ENCODE measurements at places on chromosomes 13 and 19. TPM values are rescaled to one million over a fixed set of nuclear protein-coding genes. Genes with fewer than 3 reads are reported as not detected.
A peak's percentile ranks its signal among the peaks of the same experiment; 100 is the strongest.

DNA sequence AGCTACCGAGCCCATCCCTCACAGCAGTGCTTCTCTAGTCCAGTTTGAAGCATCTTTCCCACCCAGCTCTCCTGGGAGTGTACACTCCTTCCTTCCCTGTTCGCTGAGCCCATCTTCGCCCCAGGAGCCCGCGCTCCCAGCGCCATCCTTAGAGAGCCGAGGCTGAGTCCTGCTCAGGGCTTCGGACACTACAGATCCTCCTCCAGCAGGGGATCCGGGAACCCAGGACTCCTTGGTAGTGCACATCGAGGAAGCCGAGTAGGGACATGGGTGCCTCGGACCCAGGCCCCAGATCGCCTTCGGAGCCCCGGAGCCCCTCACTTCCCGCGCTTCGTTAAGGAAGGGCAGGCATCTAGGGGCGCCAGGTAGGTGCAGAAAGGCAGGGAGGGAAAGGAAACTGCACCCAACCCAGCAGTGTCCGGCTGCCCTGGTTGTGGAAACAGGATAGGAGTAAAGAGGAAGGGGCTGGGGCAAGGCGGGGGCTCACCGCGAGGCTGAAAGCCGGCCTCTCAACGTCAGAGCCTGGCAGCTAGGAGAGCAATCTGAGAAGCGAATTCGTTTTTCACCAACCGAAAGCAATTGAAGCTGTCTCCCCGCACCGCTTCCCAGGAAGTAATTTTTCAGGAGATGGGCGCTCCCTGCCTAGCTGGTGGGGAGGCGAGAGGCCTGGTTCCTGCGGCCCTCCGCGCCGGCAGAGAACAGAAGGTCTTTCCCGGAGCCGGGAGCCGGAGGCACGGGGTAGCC is 1.0 kb downstream of the PDX1 start:
- DNase-seq: no peak
- no peaks in the 10 kb centered on the region for H3K36me3 ChIP-seq
- peak overlapping the region; percentile 31 for H3K4me3 ChIP-seq
- H3K27me3 ChIP-seq: peaks cover 55% of the 10 kb centered on the region
- H3K4me1 ChIP-seq: peaks cover 48% of the 10 kb centered on the region

GRCh38 chr13:99442273-99442895 is 58.9 kb upstream of the TM9SF2 start:
- H3K27me3 ChIP-seq: peaks cover 26% of the 10 kb centered on the region
- H3K27ac ChIP-seq: no peak overlapping the region
- H3K36me3 ChIP-seq: no peaks in the 10 kb centered on the region
- H3K4me3 ChIP-seq: no peak overlapping the region

- H3K4me1 ChIP-seq: peaks cover 50% of the 10 kb centered on the region
- peaks cover 58% of the 10 kb centered on the region for H3K27me3 ChIP-seq
- peak overlapping the region; percentile 68 for H3K4me3 ChIP-seq
- DNase-seq: peak; percentile 12
These were observed 1.0 kb downstream of the FLT1 start for GRCh38 chr13:28493740-28494503.

DNA sequence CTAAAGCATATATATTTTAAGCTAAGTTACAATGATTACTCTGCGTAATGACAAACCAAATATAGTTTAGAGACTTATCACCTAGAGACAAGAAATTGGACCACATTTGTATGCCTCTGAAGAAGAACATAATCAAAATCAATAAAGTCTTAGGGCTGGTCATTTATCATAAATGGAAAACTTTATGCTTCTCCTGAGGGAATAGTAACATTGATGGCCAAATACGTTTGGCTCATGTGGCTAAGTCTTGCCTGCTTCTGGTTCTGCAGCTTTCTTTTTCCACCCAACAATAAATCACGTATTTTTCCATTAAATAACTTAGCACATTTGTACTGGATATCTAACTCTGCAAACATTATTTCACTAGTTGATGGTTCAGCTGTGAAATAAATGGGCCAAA is 458.4 kb downstream of the SLITRK1 start:
- no peaks in the 10 kb centered on the region for H3K36me3 ChIP-seq
- DNase-seq: no peak
- no peaks in the 10 kb centered on the region for H3K4me1 ChIP-seq
- H3K4me3 ChIP-seq: no peak overlapping the region
- no peak overlapping the region for H3K27ac ChIP-seq

DNA sequence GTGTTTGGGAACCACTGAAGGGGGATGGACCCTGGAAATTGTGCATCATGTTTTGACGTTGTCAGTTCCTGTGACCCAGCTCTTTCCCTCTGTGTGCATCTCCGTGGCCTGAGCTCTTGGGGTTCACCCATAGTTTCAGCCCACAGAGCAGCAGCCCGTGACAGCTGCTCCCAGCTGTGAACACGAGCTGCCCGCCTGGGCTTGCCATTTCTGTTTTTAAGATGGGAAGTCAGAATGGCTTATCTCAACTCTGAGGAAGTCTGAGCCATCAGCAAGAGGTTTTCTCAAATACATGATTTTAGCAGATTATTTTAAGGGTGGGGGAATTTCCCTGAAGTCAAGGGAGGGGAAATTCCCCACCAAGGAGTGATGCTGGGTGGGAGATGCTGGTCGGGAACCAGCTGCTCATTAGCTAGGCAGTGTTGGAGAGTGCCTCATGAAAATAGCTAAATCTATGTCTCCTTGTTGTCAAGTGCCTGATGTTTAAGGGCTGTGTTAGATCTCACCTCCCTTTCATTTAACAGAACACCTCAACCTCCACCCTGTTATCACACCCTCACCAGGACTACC is 34.8 kb upstream of the C1QTNF9 start:
- H3K27ac ChIP-seq: no peak overlapping the region
- H3K27me3 ChIP-seq: no peaks in the 10 kb centered on the region
- DNase-seq: peak; percentile 34
- no peaks in the 10 kb centered on the region for H3K36me3 ChIP-seq
- peaks cover 72% of the 10 kb centered on the region for H3K4me1 ChIP-seq

DNA sequence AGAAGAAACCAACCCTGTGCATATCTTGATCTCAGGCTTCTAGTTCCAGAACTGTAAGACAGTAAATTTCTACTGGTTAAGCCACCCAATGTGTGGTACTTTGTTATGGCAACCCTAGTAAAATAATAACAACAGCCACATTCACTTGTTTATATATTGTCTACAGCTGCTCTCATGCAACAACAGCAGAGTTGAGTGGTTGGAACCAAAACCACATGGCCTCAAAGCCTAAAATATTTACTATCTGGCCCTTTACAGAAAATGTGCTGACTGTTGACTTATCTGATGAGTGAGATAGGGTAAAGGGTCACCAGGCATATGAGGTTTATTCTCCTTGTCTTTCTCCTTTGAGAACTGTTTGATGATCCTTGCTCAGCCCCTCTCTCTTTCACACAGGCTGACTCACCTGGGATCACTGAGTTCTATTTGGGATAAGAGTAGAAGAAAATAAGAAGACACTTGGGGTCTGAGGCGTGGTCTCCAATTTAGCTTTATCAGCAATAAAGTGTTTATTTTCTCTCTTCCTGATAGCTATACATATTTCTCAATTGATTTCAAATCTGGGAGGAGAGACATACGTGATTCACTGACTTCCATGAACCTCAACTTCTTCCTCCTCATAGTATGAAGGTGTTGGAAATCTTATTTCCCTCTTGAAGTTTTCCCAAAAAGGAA is 227.5 kb upstream of the STARD13 start:
- DNase-seq: no peak
- H3K4me3 ChIP-seq: no peak overlapping the region
- peaks cover 37% of the 10 kb centered on the region for H3K4me1 ChIP-seq
- H3K27me3 ChIP-seq: no peaks in the 10 kb centered on the region
- no peak overlapping the region for H3K27ac ChIP-seq
- H3K36me3 ChIP-seq: no peaks in the 10 kb centered on the region

GRCh38 chr19:11641244-11641643 is 44.0 kb downstream of the ZNF627 start:
- H3K4me1 ChIP-seq: peaks cover 10% of the 10 kb centered on the region
- H3K4me3 ChIP-seq: no peak overlapping the region
- H3K27ac ChIP-seq: no peak overlapping the region
- H3K27me3 ChIP-seq: no peaks in the 10 kb centered on the region

DNA sequence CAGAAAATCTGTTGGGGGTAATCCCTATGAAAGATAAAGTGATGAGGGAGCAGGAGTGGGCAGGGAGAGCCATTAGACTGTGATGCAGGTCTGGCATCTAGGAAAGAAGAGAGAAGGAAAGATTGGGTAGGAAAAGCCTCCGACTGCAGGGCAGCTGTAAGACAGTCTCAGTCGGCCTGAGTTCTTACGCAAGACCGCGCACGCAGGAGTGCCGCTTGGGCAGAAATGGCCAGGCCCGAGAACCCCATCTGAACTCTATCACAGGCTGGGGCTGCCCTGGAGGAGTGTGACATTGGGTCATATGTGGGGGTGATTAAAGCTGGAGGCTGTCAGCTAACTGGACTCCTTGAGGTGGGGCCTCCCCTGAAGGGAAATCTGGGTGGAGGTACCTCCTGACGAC is 13.9 kb upstream of the FBXL3 start:
- no peak for DNase-seq
- no peaks in the 10 kb centered on the region for H3K27me3 ChIP-seq
- H3K27ac ChIP-seq: no peak overlapping the region
- H3K4me1 ChIP-seq: peaks cover 10% of the 10 kb centered on the region
- no peak overlapping the region for H3K4me3 ChIP-seq
- H3K36me3 ChIP-seq: peaks cover 8% of the 10 kb centered on the region

DNA sequence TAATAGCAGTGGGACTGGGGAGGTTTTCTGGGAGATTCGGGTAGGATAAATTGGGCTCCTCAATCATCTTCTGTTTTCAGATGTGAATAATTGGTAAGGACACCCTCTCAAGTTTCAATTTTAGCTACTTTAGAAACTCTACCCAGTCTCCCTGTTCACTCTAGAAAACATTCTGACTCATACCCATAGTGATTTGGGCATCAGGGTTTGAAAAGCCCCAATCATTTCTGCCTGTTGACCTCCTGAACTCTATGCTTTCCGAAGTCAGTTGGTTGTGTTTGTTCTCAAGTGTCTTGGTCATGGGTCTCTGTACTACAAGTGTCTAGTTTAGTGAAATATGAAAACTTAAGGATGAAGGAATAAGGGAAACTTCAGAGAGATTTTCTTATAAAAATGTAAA is 911.3 kb upstream of the GPC6 start:
- no peaks in the 10 kb centered on the region for H3K27me3 ChIP-seq
- H3K4me3 ChIP-seq: no peak overlapping the region
- DNase-seq: no peak
- no peaks in the 10 kb centered on the region for H3K4me1 ChIP-seq

DNA sequence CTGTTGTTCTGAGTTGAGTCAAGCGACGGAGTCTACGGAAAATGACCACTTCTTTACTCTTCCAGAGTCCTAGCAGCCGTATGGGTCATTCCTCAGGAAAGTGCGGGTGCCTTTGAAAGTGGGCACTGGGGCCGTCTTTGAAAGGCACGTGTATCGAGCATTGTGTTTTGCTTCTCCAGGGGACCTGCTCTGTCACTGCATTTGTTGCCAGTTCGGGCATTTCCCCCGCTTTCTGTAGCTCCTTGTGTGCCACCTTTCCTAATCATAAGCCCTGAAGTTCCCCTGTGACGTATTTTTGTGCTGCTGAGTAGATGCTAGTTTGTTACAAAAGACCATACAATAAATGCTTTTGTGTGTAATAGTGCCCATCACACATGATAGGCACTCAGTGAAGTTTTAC is 24.4 kb downstream of the SPATA13 start:
- H3K36me3 ChIP-seq: no peaks in the 10 kb centered on the region
- no peak for DNase-seq
- peaks cover 8% of the 10 kb centered on the region for H3K4me1 ChIP-seq
- no peak overlapping the region for H3K4me3 ChIP-seq
- no peaks in the 10 kb centered on the region for H3K27me3 ChIP-seq
- H3K27ac ChIP-seq: no peak overlapping the region

DNA sequence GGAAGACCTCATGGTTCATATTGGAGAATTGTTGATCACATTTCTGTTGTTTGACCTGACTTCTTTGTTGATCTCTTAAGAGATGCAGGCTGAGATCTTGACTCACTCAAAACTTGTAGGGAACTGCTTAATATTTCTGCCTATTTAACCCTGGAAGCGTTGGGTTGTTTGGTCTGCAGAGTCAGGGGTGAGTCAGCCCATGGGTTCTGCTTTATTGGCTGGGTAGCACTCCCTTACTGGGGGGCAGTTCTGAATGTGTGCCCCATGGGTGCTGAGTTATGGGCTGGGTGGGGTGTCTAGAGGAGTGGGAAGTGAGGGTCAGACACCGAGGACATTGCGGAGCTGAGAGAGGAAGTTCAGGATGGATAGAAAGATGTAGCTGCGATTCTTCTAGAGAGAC is 87.9 kb downstream of the LRCH1 start:
- H3K27me3 ChIP-seq: no peaks in the 10 kb centered on the region
- H3K36me3 ChIP-seq: no peaks in the 10 kb centered on the region
- no peak overlapping the region for H3K4me3 ChIP-seq
- H3K4me1 ChIP-seq: peaks cover 98% of the 10 kb centered on the region

DNA sequence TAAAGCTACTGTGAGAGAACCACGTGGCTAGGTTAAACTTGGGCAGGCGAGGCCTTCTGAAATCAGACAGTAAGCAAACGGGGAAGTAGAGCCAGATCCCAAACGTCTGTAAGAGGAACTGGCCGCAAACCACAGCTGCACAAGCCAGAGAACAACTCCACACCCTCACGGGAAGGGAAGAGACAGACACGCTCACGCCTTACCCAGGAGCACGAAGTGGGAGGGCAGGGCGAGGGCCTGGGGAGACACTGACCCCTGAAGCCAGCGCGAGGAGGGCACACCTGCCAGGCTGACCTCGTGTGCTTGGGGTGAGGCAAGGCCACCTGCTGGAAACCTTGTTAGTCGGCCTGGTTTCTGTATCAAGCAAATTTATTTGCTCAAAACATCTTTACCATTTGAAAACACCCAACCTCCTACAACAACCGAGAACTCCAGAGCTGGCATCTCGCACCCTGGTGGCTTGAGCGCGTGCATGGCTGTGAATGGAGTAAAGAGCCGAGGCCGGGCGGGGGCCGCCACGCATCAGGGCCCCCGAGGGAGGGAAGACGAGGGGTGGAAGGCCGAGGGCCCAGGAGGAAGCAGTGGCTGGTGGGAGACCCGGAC is 7.3 kb downstream of the POLR2E start:
- H3K27me3 ChIP-seq: no peaks in the 10 kb centered on the region
- peaks cover 58% of the 10 kb centered on the region for H3K36me3 ChIP-seq
- H3K4me1 ChIP-seq: peaks cover 5% of the 10 kb centered on the region

DNA sequence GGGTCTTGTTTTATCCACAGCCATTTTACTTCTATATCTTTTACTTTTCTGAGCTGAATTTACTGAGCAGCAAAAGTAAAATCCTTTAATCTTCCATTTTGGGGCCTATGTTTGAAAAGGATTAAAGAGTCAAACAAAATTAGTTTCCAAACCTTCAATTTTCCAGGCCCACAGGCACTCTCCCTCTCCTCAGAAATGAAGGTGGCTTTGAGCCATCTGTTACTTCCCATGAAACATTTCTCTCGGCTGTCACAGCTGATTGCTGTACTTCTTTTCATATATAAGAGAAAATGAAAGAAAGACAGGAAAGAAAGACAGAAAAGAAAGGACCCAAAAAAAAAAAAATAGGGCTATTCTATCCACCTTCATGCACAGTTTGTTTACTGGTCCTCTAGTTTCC is 194.9 kb downstream of the LACC1 start:
- H3K36me3 ChIP-seq: no peaks in the 10 kb centered on the region
- no peak overlapping the region for H3K27ac ChIP-seq
- no peak overlapping the region for H3K4me3 ChIP-seq
- no peaks in the 10 kb centered on the region for H3K4me1 ChIP-seq

GRCh38 chr13:73231471-73231870 is 172.7 kb downstream of the KLF5 start:
- H3K36me3 ChIP-seq: no peaks in the 10 kb centered on the region
- H3K27me3 ChIP-seq: no peaks in the 10 kb centered on the region
- no peak for DNase-seq
- H3K4me1 ChIP-seq: no peaks in the 10 kb centered on the region
- no peak overlapping the region for H3K4me3 ChIP-seq

Gene RASAL3
- total RNA-seq: 1.2 TPM

Gene ZNF714
- total RNA-seq: 2.7 TPM

Gene ZNF491
- 1.5 TPM for total RNA-seq

Gene NLRP8
- total RNA-seq: not detected

Gene CCDC70
- total RNA-seq: not detected

Gene ZNF766
- total RNA-seq: 12.5 TPM

Gene ZFP36
- total RNA-seq: 23.0 TPM

Gene TNFAIP8L1
- 3.3 TPM for total RNA-seq
